ENCODE measurements at places on chromosomes 2 and 18.

DNA sequence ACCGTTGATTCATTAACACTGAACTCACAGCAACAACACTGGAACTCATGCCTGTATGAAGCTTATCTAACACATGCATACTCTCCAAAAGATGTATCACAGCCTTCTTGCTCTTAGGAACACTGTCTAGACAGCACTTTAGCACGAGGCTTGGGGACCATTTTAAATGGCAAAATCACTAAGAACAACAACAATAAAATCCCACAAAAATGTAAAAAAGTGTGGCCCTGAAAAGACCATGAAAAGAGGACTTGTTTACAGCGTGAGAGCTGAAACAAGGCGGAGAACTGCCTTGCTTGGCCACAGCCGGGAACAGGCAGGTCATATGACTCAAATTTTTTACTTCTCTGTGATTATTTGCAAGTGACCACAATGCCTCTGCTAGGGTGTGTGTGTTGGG is 48.1 kb downstream of the CHN1 start:
- no peak for DNase-seq

DNA sequence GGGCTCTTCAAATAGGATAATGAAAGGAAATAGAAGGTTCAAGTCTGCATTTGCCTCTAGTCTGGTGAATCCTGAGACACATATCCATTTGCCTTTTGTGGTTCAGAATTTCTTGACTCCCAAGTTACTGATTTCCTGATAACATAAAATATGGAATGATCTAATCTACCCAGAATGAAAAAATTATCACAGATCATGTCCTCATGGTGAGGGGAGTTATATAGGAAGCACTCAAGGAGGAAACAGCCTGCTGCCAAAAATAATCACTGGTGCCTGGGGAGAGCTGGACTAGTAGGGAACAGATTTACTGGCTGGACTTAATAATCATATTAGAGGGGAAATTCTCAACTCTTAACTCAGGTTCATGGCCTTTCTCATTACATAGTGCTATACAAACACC is 95.5 kb upstream of the STK17B start:
- DNase-seq, result no peak

- DNase-seq, result no peak
These were observed 48.9 kb upstream of the NABP1 start for GRCh38 chr2:191629001-191629453.

DNA sequence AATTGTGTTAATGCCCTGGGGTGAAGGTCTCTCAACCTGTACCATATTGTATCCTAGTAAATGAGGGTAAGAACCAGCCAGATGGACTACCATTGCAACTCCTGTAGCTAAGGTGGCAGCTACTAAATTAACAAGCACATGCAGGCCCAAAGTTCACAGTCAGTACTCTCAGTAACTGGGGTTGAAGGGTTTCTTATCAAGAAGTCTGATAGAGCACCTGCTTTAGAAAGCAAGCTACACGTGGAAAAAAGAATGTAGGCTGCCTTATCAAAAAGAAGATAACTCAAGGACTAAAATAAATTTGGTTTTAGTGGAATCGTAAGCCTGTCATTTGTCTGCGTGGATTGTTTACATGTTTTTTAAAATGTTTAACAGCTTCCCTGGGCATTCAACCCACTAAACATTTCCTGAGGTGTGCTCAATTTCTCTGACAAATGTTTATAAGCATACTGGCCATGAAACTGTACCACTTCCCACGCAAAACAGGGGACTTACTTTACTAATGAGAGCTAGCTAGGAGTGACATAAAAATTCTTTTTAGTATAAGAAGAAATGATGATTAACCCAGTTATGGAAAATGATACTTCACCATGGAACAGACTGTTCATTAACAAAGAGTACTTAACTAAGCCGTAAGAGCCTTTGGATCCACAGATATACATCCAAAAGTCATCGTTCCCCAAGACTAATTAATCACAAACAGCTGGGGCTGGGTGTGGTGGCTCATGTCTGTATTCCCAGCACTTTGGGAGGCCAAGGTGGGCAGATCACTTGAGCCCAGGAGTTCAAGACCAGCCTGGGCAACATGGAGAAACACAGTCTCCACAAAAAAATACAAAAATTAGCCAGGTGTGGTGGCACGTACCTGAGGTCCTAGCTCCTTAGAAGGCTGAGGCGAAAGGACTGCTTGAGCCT is 36.5 kb downstream of the LPIN2 start:
- DNase-seq, result no peak

DNA sequence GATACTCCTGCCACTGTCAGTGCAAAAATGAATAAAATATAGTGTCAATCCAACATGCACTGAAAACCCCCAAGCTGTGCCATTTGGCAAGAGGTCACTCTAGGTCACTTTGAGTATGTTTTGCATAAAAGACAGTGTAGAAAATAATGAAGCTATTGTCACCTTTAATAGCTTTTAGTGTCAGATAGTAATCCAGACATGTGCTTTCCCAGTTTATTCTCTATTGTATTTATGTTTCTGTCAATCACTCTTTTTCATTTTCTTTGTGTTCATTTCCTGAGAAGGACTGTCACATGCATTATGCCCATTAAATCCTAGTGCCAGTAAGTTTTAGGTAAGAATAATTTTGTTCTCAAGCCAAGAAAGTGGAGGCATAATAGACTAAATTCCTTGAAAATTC is 1073.9 kb upstream of the CDH2 start:
- no peak for DNase-seq

DNA sequence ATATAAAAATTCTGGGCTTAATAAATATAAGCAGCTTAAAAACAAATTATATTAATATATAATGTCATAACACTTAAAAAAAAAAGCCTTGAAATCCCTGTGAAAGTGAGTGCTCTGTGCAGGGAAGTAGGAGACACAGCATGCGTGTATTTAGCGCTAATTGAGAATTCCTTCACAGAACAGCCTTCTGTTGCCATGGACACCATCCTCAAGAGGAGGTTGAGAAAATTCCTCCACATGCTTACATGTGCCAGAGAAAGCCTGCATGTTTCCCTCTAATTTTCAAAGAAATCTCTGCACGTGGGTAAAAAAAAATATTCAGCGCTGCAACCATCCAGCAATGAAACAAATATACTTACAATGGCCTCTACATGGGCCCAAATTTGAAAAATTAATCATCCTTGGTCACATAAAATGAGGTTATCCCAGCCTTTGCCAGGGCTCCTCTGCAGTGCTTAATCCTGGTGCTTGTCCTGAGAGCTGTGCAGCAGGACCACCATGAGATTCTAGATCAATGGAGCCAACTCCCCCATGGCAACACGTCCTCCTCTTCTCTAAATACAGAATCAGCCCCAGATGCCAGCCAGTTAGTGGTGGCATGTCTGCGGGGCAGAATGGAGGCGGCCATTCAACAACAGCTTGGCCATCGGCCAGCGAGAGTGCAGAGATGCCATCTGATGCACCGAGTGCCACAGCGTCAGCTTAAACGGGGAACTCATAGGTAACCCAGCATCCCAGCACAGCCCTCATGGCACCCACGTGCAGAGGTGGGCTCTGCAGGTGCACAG is 228.0 kb downstream of the MYT1L start:
- DNase-seq, result no peak

- no peak for DNase-seq
These were observed 12.2 kb downstream of the GPR17 start for GRCh38 chr2:127658146-127658545.

- no peak for DNase-seq
These were observed 400.5 kb upstream of the TCF4 start for GRCh38 chr18:55988537-55988936.

DNA sequence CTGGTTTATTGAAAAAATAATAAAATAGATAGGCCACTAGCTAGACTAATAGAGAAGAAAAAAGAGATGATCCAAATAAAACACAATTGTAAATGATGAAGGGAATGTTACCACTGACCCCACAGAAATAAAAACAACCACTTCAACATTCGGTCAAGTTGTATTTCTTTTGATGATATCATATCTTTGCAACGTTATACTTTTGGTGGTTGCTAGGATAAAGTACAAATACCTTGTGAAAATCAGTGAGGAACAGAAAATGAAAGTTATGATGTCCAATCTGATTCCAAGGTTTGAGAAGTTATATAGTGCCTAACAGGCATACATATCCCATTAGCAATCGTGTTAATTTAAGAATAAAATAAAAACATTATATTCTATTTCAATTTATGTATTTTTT is 6.6 kb upstream of the ASNSD1 start:
- DNase-seq, result no peak

DNA sequence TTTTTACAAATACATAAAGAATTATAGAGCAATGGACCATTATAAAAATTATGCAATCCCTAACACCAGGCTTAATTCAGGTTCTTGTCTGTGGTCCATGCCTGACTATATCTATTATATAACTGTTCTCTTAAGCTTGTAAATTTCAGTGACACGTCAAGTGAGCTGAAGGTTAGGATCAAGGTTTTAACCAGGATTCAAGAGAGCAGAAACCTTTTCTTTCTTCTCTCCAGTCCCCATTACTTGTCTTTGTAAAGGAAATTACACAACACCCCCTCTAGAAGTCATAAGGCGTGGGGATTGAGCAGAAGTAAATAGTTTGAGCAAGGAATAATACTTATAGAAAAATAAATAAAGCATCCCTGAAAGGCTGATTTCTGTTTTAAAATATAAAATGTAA is 122.0 kb downstream of the ZNF521 start:
- DNase-seq, result no peak

GRCh38 chr2:929925-930324 is 20.7 kb upstream of the SNTG2 start:
- DNase-seq, result no peak

DNA sequence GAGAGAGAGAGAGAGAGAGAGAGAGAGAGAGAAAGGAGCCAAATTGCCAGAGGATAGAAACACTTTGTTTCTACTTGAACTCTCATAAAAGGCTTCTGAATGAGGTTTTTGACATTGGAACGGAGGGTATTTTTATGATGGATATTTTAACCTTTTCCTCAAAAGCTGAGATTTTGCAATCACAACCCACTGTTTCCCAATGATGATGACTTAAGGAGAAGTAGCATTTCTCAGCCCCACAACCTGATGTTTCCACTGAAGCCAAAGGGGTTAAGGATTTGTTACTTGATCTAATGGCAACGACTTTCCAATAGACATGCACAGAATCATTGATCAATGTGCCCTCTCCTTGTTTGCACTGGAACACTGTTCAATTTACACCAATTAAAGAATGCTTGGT is 67.1 kb upstream of the POU3F3 start:
- no peak for DNase-seq

DNA sequence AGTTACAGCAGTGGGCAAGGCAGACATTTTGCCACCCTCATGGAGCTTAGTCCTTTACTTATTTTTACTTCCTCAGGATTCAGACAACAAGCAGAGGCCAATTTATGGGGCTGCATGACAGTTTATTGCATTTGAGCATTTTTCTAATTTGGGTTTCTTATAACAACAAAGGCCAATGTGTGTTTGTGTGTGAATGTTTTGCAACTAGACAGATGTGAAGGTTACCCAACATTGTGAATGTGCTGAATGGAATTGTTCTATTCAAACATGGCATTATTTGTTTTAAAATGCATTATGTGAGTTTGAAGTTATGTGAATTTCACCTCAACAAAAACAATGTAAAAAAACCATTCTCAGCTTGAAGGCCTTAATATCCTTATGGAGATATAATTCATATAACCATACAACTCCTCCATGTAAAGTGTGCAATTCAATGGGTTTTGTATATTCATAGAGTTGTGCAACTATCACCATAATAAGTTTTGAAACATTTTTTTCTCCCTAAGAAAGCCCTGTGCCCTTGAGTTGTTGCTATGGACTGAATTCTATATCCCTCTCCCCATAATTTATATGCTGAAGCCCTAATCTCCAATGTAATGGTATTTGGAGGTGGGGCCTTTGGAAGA is 57.3 kb downstream of the CCDC195 start:
- DNase-seq, result no peak

DNA sequence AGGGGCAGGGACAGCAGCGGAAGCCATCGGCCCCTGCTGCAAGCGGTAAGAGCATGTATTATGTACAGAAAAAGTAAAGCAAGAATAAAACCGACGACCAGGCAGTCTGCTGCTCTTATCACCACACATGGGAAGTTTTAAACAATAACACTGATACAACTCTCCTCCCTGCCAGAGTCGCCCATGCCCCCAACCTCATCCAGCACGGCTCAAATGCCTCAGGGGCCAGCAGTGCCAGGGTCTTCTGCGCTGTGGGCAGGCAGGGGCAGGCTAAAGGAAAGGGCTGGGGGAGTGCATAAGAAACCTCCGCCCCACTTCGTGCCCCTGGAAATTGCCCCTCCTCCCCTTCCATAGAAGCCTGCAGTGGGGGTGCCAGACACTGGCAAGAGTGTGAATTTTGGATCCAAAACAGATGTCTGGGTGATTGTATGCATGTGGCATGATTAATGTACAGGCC is 10.1 kb downstream of the TEX51 start:
- DNase-seq, result no peak

DNA sequence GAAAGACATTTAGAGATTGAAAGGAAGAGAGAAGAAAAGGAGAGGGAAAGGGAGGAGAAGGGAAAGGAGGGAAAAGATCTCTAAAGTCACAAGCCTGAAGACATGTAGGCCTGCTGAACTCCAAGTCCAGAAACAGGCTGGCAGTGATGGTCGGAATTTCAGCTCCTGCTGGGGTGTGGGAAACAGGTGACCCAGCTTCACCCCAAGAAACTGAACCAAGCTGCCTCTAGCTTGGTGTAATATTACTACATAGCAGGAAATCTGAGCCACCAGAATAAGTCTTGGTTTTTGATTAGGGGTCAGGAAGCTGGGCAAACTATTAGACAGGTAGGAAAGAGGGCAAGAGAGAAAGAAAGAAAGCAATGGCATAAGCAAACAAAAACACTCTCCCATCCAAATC is 185.8 kb downstream of the PDE11A start:
- no peak for DNase-seq

- no peak for DNase-seq
These were observed 12.7 kb upstream of the ARID5A start for GRCh38 chr2:96523659-96524481.

DNA sequence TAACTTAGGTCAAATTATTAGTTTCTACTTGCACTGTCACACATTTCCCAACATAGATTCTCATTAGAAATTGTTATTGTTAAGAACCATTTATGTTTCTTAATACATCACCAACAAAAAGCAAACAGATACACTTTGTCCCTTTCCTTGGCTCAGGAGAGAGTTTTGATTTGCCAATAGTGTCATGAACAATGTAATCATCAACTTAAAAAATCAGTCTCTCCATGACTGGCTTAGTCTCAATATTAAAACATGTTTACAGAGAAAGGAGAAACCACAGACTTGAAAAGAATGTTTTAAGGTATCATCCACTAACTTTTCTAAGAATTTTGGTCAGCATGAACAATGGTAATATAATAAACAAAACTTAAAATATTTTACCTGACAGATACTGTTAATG is 416.5 kb upstream of the KCNH7 start:
- no peak for DNase-seq

DNA sequence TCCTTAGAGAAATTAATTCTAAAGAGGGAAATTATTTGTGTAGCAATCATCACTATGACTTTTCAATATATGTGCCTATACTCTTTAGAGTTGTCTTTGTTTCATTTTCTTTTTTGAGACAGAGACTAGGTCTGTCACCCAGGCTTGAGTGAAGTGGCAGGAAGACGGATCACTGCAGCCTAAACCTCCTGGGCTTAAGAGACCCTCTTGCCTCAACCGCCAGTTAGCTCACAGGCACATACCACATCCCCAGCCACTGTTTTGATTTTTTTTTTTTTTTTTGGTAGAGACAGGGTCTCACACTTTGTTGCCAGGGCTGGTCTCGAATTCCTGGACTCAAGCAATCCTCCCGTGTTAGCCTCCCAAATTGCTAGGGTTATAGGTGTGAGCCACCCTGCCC is 12.4 kb downstream of the YWHAQ start:
- DNase-seq, result peak; percentile 7
